Ascending aorta (tissue), 2 donors: ENCODE measurements at places on chromosomes 12 and 14. TPM values are rescaled to one million over a fixed set of nuclear protein-coding genes. Genes with fewer than 3 reads are reported as not detected.

DNA sequence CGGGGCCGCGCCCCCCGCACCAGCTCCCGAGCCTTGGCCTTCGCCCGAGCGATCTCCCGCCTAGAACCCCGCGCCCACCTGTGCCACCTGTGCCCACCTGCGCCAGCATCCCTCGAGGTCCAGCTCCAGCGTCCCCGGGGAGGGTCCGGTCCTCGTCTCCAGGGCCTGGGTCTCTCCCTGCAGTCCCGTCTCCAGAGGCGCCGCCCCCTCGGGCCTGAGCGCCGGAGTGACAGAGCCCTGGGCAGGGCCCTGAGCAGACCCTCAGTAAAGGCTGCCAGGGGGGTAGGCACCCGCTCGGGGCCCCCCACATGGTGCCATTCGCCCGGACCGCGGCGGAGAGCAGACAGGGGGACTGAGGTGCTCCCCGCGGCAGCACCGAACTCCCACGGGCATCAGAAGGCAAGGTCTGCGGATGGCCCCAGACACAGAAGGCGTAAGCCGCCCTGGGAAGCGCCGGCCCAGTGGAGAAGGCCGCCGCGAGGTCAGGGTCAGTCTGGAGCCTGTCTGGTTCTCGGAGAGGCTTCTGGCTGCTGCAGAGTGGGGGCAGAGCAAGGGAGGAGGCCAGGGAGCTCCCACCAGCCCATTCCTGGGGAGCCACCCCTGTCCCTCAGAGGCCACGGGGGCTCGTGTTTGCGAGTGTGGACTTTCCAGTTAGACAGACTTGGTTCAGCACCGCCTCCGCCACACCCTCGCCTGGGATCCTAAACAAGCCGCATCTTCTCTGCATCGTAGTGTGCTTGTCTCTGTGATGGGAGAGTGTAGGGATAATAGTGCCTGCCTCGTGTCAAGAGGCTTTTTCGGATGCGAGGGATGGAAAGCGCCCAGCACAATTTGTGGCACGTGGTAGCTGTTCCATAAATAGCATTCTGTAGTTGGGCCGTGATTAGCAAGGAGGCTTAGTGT is 1.1 kb upstream of the PPP1R13B start:
- no peaks in the 10 kb centered on the region for H3K27me3 ChIP-seq
- peak overlapping the region; percentile 97 for H3K4me3 ChIP-seq
- peak overlapping the region; percentile 77 for H3K27ac ChIP-seq

DNA sequence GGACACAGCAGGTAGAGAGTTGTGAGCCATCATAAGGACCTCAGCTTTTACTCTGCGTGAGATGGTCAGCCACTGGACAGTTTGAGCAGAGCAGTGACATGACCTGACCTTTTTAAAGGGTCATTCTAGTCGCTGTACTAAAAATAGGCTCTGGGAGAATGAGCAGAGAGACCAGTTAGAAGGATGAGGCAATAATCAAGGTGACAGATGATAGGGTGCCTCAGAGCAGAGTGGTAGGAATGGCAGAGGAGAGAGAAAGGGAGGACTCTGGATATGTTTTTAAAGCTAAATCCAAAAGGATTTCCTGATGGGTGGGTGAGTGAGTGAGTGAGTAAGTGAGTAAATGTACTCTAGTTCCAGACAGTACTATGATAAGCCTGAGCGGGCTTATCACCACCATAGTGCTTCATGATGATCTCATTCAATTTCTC is 83.6 kb upstream of the ARHGAP5 start:
- H3K27ac ChIP-seq, result no peak overlapping the region
- H3K4me1 ChIP-seq, result no peaks in the 10 kb centered on the region
- H3K36me3 ChIP-seq, result no peaks in the 10 kb centered on the region
- no peaks in the 10 kb centered on the region for H3K27me3 ChIP-seq

DNA sequence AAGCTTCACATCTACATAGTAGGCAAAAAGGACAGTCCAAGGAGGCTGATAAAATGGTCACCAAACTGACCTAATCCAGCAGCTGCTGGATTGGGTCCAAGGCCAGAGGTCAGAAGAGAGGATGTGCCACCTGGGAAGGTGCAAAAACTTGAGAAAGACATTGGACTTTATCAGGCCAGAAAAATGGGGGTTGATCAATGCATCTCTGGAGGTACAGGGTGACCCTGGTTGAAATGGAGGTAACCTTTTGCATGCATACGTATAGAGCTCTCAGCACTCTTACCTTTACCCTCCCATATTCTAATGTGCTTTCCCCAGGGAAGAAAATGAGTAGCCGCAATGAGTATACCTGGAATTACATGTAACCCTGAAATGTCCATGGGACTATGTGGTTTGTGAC is 16.0 kb downstream of the BTG1 start:
- no peak overlapping the region for H3K4me3 ChIP-seq
- H3K4me1 ChIP-seq, result peaks cover 9% of the 10 kb centered on the region
- no peaks in the 10 kb centered on the region for H3K36me3 ChIP-seq
- H3K27me3 ChIP-seq, result no peaks in the 10 kb centered on the region
- H3K27ac ChIP-seq, result no peak overlapping the region
- DNase-seq, result no peak

GRCh38 chr14:81565441-81566290 is 32.0 kb upstream of the SEL1L start:
- no peaks in the 10 kb centered on the region for H3K36me3 ChIP-seq
- no peak overlapping the region for H3K27ac ChIP-seq
- H3K27me3 ChIP-seq, result no peaks in the 10 kb centered on the region
- no peaks in the 10 kb centered on the region for H3K4me1 ChIP-seq
- no peak for DNase-seq
- H3K4me3 ChIP-seq, result no peak overlapping the region

GRCh38 chr12:79069009-79069408 is 204.4 kb downstream of the SYT1 start:
- H3K27me3 ChIP-seq, result no peaks in the 10 kb centered on the region
- DNase-seq, result no peak
- no peaks in the 10 kb centered on the region for H3K4me1 ChIP-seq
- H3K36me3 ChIP-seq, result no peaks in the 10 kb centered on the region
- H3K27ac ChIP-seq, result no peak overlapping the region

GRCh38 chr12:56082967-56083366 is 3.0 kb downstream of the ERBB3 start:
- DNase-seq, result no peak
- no peak overlapping the region for H3K27ac ChIP-seq
- H3K4me1 ChIP-seq, result peaks cover 7% of the 10 kb centered on the region
- no peaks in the 10 kb centered on the region for H3K36me3 ChIP-seq
- no peaks in the 10 kb centered on the region for H3K27me3 ChIP-seq

DNA sequence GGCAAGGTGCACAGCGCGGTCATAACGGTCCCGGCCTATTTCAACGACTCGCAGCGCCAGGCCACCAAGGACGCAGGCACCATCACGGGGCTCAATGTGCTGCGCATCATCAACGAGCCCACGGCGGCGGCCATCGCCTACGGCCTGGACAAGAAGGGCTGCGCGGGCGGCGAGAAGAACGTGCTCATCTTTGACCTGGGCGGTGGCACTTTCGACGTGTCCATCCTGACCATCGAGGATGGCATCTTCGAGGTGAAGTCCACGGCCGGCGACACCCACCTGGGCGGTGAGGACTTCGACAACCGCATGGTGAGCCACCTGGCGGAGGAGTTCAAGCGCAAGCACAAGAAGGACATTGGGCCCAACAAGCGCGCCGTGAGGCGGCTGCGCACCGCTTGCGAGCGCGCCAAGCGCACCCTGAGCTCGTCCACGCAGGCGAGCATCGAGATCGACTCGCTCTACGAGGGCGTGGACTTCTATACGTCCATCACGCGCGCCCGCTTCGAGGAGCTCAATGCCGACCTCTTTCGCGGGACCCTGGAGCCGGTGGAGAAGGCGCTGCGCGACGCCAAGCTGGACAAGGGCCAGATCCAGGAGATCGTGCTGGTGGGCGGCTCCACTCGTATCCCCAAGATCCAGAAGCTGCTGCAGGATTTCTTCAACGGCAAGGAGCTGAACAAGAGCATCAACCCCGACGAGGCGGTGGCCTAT is 875 bp downstream of the HSPA2 start:
- DNase-seq, result no peak
- H3K36me3 ChIP-seq, result no peaks in the 10 kb centered on the region
- peaks cover 10% of the 10 kb centered on the region for H3K4me1 ChIP-seq

GRCh38 chr14:61868846-61869245 is 106.6 kb downstream of the SNAPC1 start:
- H3K36me3 ChIP-seq, result no peaks in the 10 kb centered on the region
- no peak overlapping the region for H3K27ac ChIP-seq
- no peak overlapping the region for H3K4me3 ChIP-seq
- H3K4me1 ChIP-seq, result no peaks in the 10 kb centered on the region
- H3K27me3 ChIP-seq, result no peaks in the 10 kb centered on the region
- DNase-seq, result no peak

GRCh38 chr14:29521526-29522137 is 406.0 kb downstream of the PRKD1 start:
- H3K27me3 ChIP-seq, result no peaks in the 10 kb centered on the region
- no peaks in the 10 kb centered on the region for H3K36me3 ChIP-seq
- DNase-seq, result no peak
- H3K4me3 ChIP-seq, result no peak overlapping the region

DNA sequence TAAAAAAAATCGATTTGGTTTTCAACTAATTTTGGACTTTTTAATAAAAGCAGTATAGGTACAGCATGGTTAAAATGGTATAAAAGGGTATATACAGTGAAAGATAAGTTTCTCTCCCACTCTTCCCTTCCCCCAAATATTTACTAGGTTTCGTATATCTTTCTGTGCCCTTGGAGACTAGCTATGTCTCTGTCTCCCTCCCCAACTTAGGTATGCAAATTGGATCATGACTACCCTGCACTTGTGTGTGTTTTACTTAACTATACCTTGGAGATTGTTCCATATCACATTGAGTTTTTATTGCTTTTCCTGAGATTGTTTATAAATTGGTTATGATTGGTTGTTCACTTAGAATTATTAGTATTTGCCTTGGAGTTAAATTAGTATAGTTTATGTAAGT is 19.4 kb downstream of the AEBP2 start:
- no peaks in the 10 kb centered on the region for H3K27me3 ChIP-seq
- no peak overlapping the region for H3K4me3 ChIP-seq
- no peaks in the 10 kb centered on the region for H3K4me1 ChIP-seq
- no peaks in the 10 kb centered on the region for H3K36me3 ChIP-seq
- DNase-seq, result no peak
- H3K27ac ChIP-seq, result no peak overlapping the region

DNA sequence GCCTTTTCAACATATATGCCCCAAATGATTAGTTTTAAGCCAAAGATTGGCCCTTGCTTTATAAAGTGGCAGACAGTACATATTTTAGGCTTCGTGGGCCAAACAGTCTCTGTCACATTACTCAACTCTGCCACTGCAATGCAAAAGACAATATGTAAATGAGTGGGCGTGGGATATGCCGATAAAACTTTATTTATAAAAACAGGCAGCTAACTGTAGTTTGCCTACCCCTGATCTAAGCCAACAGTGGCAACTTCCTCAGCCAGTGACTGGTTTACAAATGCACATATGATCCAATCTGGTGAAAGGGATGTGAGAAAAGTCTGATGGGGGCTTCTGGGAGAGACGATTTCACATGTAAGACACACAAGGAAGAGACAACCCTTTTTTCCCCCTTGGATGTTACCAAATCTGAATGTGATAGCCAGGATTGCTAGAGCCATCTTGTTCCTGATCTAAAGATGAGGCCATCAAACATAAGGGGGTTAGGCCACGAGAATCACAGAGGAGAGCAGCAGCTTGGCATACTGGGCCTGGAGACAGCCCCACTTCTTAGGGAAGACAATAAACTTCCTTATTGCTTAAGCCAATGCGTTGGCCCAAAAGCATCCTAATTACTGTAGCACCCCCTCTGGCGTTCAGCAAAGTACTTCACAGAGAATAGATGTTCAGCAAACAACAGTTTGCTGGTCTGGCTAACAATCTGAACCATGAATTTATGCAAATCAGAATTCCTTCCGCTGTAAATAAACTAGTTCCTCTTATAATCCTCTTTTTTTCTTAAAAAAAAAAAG is 75.2 kb upstream of the TMCC3 start:
- H3K27me3 ChIP-seq, result no peaks in the 10 kb centered on the region
- no peak for DNase-seq
- H3K36me3 ChIP-seq, result no peaks in the 10 kb centered on the region
- H3K4me3 ChIP-seq, result no peak overlapping the region
- H3K27ac ChIP-seq, result no peak overlapping the region
- no peaks in the 10 kb centered on the region for H3K4me1 ChIP-seq

GRCh38 chr12:52148464-52149181 is 43.2 kb downstream of the KRT80 start:
- peaks cover 37% of the 10 kb centered on the region for H3K4me1 ChIP-seq
- DNase-seq, result no peak
- no peaks in the 10 kb centered on the region for H3K36me3 ChIP-seq
- H3K27ac ChIP-seq, result peak overlapping the region; percentile 80
- no peak overlapping the region for H3K4me3 ChIP-seq

GRCh38 chr12:41073633-41074472 is 114.3 kb upstream of the PDZRN4 start:
- H3K4me3 ChIP-seq, result no peak overlapping the region
- H3K27ac ChIP-seq, result no peak overlapping the region
- H3K4me1 ChIP-seq, result no peaks in the 10 kb centered on the region
- H3K36me3 ChIP-seq, result no peaks in the 10 kb centered on the region
- no peak for DNase-seq

- no peak overlapping the region for H3K4me3 ChIP-seq
- no peak for DNase-seq
- H3K27me3 ChIP-seq, result no peaks in the 10 kb centered on the region
- H3K36me3 ChIP-seq, result no peaks in the 10 kb centered on the region
- H3K4me1 ChIP-seq, result no peaks in the 10 kb centered on the region
These were observed 24.3 kb downstream of the VCPKMT start for GRCh38 chr14:50092006-50092555.

GRCh38 chr12:29148596-29148910 is 525 bp upstream of the FAR2 start:
- no peak for DNase-seq
- no peaks in the 10 kb centered on the region for H3K4me1 ChIP-seq
- no peaks in the 10 kb centered on the region for H3K36me3 ChIP-seq

DNA sequence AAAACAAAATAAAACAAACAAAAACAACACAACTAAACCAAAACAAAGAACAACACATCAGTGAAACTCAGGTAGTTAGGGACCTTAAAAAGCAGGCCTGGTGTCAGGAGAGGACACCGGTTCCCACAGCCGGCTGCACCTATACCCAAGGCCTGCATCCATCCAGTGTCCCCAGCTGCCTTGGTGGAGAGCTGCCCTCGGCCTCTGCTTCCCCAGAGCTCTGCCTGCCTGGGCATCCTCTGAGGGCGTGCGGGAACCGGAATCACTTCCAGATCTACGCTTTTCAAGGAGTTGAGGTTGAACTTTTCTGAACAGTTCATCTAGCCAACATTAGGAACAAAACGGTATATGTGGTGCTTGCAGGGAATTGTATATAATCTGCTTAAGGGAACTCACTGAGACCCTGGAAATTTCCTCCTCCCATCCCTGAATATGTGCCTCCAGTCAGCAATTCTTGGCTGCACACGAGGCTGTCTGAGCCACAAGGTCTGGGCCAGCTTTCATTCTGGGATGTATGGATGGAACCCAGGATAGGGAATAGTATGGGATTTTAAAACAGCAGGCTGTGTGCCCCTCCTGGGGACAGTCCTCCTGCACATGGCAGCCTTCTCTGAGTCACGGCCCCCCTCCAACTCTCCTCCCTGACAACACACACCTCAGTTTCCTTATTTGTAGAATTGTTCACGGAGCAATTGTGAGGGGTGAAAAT is 319.0 kb upstream of the RTL1 start:
- no peaks in the 10 kb centered on the region for H3K36me3 ChIP-seq
- no peaks in the 10 kb centered on the region for H3K27me3 ChIP-seq
- no peaks in the 10 kb centered on the region for H3K4me1 ChIP-seq
- no peak for DNase-seq

The SLC4A8 gene
- not detected for total RNA-seq

The REP15 gene
- total RNA-seq, result not detected

The PAX9 gene
- total RNA-seq, result not detected

The SERPINA5 gene
- total RNA-seq, result 4.3 TPM

The E2F7 gene
- total RNA-seq, result not detected

The KLRG1 gene
- total RNA-seq, result 0.53 TPM

The NTN4 gene
- total RNA-seq, result 63.9 TPM

The RNF212B gene
- not detected for total RNA-seq
